Cortex of kidney (tissue), 1 donor: ENCODE measurements at places on chromosomes 3 and 15.

GRCh38 chr3:101243285-101244211 is 76.8 kb downstream of the IMPG2 start:
- DNase-seq = no peak

- no peak for DNase-seq
Measured at GRCh38 chr3:55906896-55907295, 419.8 kb upstream of the WNT5A start.

- DNase-seq = no peak
Measured at GRCh38 chr15:60912984-60913697, 316.0 kb downstream of the RORA start.

DNA sequence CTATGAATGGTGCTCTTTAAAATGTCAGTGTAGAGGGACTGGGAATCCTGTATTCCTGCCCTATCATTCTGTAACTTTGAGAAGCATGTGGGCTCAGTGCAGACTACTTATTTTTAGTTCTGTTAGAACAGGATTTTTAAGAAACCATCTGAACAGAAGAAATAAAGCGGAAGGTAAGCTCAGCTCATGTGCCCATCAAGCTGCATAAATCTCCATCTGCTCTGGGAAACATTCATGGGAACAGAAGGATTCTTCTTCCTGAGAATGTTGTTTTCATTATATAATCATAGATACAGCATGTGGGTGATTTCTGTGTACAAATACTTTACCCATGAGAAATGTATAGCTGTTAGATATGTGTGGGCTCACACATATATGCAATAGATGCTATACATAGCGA is 69.9 kb downstream of the SIDT1 start:
- no peak for DNase-seq
